ENCODE measurements at places on chromosomes 5 and 9.

DNA sequence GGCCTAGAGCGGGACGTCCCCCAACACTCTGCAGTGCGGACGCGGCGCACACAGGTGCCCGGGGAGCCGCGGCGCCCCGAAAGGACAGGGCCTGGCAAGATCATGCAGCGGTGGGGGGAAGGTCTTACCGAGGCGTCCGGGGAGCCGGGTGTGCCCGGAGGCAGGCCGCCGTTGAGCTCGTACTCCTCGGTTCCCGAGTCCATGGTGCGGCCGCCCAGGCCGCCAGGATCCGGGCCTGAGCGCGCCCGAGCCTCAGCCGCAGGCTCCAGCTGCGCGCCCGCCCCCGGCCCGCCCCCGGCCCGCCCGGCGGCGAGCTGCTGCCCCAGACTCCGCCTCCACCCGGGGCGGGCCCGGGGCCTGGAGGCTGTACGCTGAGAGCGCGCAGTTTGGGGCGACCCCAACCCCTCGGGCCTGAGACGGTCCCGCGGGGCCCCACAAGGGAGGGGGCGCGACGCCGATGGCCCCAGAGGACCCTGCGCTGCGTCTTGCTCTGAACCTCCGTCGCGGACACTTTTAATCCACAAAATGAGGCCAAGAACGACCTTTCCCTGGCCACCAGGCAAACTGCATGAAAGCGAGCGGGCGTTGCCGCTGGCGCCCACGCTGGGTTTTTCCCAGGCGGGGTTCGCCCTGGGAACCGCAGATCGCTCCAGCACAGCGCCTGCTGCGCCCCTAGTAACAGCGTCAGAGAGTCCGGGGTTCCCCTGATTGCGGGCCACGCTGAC lies at the start of gene NINJ1:
Gene NINJ1, minus strand, starts transcription at position 237 of the 725 bp plus-strand sequence. Its CDS starts 34 bp downstream, at position 203.
- DNase-seq = peak; percentile 18

GRCh38 chr5:74530326-74531050 lies 110.0 kb downstream of the ENC1 start:
- DNase-seq = no peak

DNA sequence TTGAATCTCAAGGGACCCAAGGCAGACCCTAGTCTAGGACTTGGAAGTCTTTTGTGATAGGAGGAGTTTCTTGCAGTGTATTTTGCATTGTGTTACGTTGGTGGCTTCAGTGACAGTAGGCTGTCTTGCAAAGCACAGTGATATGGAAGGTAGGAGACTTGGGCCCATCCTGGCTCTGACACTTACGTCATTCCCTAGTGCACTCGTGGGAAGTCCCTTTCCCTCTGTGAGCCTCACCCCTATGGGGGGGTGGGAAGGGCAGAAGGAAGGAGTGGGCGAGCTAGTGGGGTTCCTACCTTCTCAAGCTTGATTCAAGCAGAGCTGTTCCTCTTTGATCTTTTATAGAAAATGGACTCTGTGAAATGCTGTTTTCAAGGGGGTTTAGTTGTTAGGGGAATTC lies 9.2 kb upstream of the TEX53 start:
- no peak for DNase-seq

DNA sequence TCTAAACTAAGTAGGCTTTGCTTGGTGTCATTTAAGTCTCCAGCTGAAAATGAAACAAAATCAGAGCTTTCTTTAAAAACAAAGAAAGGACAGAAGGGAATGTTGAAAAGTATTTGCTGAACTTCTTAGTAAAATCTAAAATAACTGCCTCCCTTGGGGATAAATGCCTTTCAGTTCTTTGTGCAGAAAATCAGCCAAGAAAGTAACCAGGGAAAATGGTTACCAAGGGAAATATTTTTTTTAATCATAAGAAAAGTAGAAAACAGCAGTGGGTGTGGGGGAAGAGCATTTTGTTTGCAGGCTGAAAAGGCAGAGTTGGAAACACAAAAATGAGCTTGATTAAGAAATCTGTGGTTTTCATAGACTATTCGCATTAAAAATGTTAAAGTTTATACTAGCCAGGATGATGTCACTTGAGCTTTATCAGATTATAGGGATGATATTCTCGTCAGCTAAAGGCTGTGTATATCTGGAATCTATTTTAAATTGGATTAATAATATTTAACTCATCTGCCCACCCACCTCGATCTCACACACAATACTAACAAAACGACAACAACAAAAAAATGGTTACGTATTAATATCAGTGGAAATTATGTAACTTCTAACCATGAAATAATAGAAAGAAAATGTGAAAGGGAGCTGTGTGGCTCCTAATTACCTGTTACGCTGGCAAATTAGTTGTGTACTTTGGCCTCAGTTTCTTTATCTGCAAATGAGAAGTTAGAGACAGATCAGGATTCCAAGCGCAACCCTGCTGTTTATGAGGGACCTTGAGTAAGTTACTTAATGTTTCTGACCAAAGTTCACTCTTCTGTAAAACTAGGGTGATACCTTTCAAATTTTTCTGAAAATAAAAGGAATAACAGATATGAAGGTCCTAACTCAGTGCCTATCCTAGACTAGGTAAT lies at the start of gene ECM2:
Gene ECM2, minus strand, starts transcription at position 51 of the 911 bp plus-strand sequence. CDS start 13,124 bp downstream, outside the sequence.
- no peak for DNase-seq

DNA sequence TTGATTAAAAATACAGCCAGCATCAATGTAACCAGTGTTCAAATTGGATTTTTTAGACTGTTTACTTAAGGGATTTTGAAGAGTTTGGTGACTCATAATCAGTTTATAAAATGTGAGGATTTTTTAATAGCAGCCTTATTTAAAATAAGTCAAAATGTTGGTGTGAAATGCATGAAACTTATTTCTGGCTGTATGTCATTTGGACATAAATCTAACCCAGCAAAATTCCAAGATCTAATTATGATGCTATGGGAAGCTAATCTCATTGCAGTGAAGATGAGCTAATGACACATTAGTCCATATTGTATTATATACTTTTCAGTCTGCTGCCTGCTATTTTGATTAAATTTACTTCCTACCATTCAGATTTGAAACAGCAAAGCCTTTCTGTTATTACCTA lies 140.3 kb downstream of the AOPEP start:
- DNase-seq = no peak

GRCh38 chr9:135971111-135971766 lies 10.1 kb upstream of the UBAC1 start:
- DNase-seq = no peak

GRCh38 chr5:169350016-169350415 lies 49.1 kb upstream of the SLIT3 start:
- peak; percentile 79 for DNase-seq
